ENCODE measurements at places on chromosomes 1 and 21.

- no peak for DNase-seq
Observed at GRCh38 chr1:116716391-116716790, 37.8 kb upstream of the CD2 start.

DNA sequence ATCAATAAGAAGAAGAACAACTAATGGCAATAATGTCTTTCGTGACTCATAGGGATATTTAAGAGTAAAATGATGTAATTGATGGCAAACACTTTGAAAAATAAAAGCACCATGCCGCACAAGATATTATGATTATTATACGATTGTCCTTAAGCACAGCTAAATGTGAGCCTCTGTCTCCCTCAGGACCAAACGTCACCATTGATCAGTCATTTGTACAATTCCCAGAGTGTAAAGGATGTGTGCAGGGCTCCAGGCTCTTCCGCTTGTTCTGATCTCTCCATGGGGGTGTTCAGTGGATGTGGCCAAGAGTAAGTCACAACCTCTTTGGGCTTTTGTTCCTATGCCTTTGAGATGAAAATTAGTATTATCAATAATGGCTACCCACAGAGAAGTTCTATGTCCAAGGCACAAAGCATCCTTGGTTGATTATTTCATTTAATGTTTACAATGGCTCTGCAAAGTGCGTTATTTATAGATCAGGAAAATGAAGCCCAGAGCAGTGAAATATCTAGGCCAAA, 17.7 kb upstream of the C1orf87 start:
- no peak for DNase-seq

DNA sequence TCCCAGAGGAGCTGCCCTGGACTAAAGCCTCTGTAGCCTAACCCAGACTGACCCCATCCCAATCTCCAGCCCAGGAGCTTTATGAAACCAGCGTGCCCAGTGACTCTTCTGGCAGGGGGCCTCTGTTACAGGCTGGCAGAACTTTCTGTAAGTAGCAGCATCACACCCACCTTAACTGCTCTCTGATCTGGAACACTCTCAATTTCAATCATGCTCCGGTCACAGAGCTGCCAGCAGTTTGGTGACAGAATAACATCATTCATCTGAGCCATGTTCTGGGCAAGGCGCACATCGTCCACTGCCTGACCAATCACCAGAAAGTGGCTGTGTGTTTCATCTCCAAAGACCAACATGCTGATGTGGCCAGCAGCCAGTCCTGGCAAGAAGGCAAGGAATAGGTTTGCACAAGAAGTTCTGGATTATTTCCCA, 14.7 kb downstream of the ADCY10 start:
- DNase-seq, result no peak

DNA sequence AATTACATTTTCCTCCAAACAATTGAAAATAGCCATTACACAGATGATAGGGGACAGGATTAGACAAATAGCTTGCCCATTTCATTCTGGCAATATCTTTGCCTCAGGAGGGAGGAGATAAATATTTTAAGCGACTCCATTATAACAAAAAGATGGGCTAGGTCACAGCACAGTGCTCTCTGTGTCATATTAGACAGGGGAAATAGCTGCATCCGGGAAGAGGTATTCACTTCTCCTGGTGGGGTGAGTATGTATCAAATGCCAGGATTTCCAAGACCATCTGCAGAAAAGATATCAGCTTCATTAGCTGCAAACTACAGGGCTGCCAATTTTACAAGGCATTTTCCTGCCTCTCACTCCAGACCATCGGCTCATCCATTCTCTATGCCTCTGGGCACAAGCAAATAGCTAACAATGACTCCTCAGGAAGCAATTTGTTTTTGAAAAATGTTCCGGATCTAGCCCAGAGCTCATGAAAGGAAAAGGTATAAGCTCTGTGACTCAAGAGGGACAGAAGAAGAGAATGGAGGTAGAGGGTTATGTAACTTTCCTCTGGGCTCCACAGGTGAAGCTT, 41.9 kb upstream of the ANGPTL7 start:
- DNase-seq, result no peak

GRCh38 chr1:2937805-2938204, 83.5 kb upstream of the ACTRT2 start:
- DNase-seq, result no peak

DNA sequence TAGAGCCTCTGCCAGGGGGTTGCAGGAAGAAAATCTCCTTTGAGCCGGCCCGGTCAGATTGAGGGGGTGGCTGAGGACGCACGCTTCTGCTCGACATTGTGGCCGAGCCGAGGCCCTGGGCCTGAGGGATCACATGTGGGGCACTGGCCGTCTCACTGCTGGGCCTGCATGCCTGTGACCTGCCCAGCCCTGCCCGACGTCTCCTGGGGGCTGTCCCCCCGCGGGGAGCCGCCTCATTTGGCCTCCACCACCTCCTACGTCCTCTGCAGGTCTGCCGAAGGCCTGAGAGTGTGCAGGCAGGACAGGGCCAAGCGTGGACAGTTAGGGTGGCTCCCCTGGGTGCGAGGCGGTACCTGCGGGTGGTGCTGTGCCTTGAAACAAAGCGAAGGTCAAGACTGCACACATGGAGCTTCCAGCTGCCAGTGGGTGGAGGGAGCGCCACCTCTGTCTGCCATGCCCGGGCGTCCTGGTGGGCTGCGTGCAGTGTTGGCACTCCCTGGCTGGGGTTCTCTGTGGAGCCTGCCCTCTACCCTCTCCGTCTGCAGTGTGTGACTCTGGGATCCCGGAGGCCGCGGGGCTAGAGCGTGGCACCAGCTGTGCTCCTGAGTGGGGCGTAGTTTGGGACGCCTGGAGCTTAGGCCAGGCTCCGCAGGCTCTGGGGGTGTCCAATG, 51.7 kb downstream of the PCNT start:
- no peak for DNase-seq

- no peak for DNase-seq
Observed at GRCh38 chr1:110220324-110220723, 10.2 kb downstream of the KCNC4 start.

DNA sequence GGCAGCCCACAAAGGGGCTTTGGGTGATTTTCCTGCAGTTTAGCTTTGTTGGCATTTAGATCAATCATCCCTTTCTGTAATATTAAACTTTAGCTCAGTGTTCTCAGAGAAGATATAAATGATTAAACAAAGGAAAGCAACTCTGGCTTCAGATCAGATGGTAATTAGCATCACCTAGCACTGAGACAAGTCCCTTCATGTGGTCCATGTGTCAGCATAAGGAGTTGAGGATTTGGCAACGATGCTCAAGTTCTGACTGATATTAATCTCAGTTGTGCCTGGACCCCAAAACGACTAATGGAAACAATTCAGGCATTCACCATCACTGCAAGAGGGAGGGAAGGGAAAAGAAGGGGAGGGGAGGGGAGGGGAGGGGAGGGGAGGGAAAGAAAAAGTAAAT, 60.4 kb downstream of the SEC16B start:
- DNase-seq, result no peak

DNA sequence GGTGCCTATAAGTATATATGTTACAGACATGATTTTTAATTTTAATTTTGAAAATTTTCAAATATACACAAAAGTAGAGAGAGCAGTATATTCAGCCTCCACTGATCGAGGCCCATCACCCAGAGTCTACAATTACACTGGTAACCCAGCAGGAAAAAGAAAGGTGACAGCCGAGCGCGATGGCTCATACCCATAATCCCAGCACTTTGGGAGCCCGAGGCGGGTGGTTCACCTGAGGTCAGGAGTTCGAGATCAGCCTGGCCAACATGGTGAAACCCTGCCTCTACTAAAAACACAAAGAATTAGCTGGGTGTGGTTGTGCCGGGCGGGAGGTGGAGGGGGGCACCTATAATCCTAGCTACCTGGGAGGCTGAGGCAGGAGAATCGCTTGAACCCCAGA, 1.4 kb downstream of the YBEY start:
- DNase-seq, result no peak

DNA sequence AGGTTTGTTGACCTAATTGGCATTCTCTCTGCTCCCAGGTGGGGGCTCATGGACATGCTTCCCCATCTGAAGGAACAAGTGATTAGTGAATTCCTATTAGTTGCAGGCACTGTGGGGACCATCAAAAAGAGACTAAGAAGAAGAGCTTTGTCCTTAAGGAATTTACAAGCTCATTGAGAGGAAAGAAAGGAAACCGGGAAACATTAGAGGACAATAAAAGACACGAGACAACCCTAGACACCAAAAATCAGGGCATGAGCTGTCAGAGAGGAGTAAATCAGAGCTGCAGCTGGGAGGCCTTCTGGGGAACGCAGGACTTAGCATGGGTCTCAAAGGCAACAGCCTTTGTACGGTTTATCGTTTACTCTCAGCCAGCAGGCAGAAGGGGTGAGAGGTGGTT, 45.1 kb downstream of the BACE2 start:
- no peak for DNase-seq

GRCh38 chr1:192284927-192285326, 31.9 kb upstream of the RGS21 start:
- DNase-seq, result no peak

GRCh38 chr1:70517444-70517843, 106.4 kb downstream of the CTH start:
- no peak for DNase-seq

GRCh38 chr1:36142121-36142520, 7.2 kb downstream of the TRAPPC3 start:
- no peak for DNase-seq

- DNase-seq, result no peak
Observed at GRCh38 chr1:61670445-61670844, 54.5 kb downstream of the TM2D1 start.

DNA sequence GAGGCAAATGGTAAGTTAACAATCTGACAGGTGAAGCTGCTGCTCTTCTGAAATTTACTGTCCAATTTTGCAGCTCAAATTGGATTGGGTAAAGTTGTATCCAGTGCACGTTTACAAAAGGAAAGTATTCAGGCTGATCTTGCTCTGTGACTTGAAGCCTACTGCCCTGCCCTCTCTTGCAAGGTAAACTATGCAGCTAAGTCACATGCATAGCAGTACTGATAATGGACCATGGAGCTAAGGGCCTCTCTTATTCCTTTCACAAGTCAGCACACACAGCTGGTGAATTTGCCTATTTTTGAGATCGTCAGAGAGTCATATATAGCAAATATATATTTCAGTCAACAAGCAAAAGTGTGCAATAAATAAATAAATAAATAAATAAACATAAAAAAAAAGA, 23.2 kb downstream of the XCL1 start:
- no peak for DNase-seq

- DNase-seq, result no peak
Observed at GRCh38 chr1:7630378-7630777, 140.7 kb upstream of the VAMP3 start.

DNA sequence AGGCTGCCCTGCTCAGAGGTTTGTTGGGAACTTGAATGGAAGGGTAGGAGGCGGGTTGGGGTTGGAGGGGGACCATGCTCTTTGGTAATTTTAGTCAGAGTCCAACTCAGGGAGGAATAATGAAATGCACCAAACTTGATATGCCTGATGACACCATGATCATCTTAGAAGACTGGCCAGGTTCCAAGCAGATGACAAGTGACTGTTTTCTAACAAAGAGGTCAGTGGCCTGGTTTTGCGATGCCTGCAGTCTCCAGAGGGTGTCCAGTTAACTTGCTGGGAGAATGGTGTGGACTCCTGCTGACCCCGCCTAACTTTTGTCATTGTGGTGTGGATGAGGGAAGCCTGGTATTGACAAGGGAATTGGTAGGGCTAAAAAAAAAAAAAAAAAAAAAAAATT, 12.4 kb downstream of the VANGL1 start:
- DNase-seq, result no peak

- DNase-seq, result no peak
Observed at GRCh38 chr1:37902983-37903382, 43.6 kb upstream of the MTF1 start.

DNA sequence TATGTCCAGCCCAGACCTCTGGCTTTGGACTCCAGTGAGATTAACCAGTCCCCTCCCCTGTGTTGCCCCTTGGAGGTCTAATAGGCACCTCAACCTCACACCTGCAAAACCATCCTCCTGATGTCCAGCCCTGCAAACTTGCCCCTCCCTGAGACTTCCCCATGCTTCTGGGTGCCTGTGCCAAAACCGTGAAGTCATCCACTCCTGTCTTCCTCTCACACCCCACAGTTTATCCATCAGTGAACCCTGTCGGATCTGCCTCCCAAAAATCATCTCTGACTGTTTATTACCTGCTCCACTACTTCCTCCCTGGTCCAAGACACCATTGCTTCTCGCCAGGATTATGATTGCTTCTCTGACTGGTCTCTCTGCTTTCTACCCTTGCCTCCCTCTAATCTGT, 31.7 kb upstream of the PADI1 start:
- DNase-seq, result no peak

- DNase-seq, result no peak
Observed at GRCh38 chr1:154178013-154178412, 13.9 kb downstream of the TPM3 start.

DNA sequence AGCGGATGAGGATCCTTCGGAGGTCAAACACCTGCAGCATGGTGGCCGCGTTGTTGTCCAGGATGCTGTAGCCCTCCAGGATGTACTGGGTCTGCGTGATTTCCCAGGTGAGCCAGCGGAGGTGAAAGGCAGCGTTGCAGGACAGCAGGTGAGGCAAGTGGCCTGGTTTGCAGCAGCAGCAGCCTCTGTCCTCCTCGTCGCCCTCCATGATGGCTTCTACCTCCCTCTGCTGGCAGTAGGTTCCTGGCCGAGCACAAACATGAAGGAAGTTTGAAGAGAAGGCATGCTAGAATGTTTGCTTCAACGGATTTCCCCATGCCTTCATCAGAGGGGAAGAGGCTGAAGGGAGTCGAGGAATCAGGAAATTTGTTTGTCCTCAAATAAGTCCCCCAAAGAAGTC, 74.7 kb downstream of the NTPCR start:
- peak; percentile 23 for DNase-seq

DNA sequence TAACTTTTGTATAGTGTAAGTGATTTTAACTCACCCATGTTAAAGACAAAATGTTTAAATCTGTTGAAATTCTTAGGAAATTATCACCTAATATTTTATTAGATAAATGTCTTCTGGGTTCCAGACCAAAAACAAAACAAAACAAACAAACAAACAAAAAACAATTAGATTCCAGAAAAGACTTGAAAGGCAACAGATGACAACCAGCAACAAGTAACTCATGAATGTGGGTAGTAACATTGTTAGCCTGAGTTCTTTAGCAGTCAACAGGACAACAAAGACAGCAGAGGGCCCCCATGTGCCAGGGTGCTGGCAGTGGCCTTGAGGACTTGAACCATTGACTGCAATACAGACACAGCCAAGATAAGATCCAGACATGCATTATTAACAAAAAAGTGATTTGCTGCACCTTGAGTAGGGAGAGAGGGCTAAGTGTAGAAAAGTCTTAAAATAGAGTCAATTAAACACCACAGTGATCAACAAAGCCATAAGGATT, 2.4 kb upstream of the CD247 start:
- no peak for DNase-seq

DNA sequence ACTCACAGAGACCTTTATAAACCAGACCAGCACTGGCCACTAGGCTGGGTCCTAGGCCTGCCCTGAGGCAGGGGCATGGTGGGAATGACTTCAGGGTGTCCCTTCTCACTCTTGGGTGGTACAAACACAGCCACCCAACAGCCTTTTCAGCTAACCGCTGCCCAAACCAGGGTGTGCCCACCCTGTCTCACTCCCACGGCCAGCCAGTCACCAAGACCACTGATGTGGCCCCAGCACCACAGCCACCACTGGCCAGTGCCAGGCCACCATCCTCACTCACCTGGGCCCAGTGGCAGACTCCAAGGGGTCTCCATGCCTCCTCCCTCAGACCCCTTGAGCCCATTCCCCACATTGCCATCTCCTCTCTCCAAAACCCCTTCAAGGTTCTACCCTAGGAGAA, 27.8 kb downstream of the TAS1R2 start:
- no peak for DNase-seq

GRCh38 chr21:42599962-42600361, 53.5 kb upstream of the PDE9A start:
- DNase-seq, result no peak

GRCh38 chr1:2463396-2463795, 12.7 kb upstream of the PLCH2 start:
- DNase-seq, result no peak

Measured in HAP-1 (cell line).